ENCODE measurements at places on chromosomes 5 and 9.

DNA sequence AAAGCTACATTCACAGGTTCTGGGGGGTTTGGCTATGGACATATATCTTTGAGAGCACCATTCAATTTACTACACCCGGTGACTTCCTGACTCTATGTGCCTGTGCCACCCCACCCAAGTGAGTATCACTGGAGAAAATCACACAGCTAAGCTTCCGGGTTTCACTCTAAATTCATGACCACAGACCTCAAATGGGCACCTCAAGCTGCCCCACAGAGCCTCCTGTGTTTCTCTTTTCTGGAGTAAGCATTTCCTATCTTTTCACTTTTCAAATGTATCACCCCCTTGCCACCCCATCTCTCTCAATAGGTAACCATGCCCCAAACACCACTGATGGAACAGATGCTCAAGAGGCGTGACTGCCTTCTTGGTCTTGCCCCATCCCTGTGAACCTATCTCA lies 49.2 kb upstream of the NEK6 start:
- no peak for DNase-seq

GRCh38 chr5:80070338-80071056 lies 35.3 kb downstream of the THBS4 start:
- no peak for DNase-seq

- DNase-seq: no peak
These were observed 46.6 kb downstream of the OSMR start for GRCh38 chr5:38892363-38892762.

DNA sequence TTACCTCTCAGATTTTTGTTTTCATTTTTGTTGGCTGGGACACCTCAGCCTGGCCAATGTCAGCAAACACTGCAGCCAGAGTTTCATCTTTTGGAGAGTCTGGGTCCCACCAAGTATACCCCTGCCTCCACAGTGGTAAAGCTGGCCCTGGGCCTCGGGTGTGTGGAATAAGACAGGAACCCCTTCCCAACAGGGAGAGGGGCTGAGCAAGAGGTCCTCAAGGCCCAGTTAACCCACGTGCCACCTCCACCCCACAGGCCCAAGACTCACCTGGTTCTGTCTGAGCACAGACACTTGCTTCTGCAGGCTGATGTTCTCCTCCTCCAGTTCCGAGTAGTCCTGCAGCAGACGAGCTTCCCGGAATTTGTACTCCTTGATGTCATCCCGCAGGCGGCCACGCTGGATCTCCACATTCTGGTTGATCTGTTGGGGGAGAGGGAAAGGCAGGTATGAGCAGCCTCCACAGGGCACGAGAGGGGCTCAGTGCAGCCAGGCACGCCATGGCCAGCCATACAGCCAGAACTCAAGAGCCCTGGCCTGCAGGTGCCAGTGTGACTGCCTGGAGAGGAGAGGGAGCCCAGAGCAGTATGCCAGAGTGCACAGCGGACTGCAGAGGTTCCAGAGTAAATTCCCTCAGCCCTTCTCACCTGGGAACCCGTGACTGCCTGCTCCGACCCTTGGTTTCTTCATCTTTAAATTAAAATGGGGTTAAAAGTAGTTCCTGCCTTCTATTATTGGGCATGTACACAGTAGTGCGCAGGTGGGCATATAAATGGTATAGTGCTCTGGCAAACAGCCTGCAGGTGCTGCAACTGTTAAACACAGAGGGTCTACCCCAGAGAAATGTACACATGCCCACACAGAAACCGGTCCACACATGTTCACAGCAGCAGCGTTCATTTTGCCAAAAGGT lies 42.0 kb downstream of the BICD2 start:
- DNase-seq: no peak

DNA sequence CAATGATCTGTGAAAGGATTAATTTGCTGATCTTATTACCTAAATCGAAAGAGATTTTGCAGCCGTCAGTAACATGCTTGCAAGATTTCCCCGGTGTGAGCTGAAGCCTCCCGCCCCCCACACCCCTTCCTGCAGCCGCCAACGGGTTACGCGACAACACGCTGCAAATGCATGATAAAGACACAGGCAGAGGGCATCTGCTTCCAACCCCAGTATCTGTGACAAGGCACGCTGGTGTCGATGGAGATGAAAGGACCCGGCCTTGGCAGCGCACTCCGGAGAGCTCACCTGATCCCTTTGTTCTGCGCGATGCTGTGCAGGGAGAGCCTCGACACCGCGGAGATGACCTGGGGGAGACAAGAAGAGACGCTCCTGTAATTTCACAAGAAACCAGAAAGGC lies 122.9 kb upstream of the SARDH start:
- no peak for DNase-seq

- DNase-seq: no peak
These were observed 92.2 kb upstream of the ADAMTS2 start for GRCh38 chr5:179437341-179438001.

DNA sequence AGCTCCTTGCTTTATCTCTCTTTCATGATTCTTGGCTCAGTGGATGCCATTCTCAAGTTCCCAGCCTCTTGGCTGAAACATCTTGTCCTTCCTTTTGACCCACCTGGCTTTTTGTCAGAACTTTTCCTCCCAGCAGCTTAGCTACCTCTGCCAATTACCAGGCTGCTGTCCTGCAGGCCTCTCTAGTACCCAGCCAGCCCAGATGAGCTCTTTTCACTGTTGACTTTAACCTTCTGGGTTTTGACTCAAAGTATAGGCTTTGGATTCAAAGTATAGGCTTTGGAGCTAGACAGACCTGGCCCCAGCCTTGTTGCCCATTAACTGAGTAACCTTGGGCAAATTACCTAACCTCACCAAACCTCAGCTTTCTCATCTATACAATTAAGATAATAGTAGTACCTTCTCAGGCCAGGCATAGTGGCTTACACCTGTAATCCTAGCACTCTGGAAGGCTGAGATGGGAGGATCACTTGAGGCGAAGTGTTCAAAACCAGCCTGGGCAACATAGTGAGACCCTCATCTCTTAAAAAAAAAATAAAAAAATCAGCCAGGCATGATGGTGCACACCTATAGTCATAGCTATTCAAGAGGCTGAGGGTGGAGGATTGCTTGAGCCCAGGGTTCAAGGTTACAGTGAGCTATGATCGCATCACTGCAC lies 6.6 kb upstream of the TMEFF1 start:
- no peak for DNase-seq

DNA sequence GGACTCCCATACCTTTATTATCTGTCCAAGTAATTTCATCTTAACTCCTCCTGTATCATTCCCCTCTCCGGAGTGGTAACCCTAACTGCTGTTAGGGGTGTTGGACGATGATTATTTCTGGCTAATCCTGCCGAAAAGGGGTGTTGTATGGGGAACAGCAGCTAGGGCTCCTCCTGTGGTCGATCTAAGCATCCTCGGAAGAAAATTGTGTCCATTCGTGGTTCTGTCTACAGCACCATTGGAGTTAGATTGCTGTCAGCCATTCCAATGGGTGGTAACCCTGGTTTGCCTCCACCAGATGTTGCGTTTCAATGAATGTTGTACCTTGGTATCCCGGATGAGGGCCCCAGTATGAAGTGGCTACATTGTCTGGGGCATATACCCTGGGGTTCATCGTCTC lies 35.6 kb upstream of the LMNB1 start:
- no peak for DNase-seq

GRCh38 chr5:145673786-145674185 lies 161.4 kb downstream of the PRELID2 start:
- no peak for DNase-seq

- no peak for DNase-seq
These were observed 64.2 kb downstream of the MRPL36 start for GRCh38 chr5:1735320-1735970.

DNA sequence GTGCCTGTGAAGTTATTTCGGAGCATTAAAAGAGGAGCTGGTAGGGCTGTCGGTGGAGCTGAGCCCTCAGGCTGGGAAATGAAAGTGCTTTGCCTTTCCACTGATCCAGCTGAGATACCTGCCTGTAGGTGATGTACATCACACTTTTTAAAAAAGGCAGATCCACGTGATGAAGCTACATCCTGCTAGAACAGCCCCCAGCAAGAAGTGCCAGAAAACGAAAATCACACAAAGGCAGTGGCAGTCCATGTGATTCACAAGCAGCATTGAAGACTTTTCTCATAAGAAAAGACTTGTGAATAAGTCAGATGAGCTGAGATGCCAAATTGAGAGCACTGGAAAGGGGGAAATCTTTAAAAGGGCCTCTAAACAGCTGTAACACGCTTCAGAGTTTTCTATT lies 765.1 kb downstream of the PTPRD start:
- no peak for DNase-seq

- no peak for DNase-seq
These were observed 566.4 kb downstream of the DNAH5 start for GRCh38 chr5:13378091-13378490.

DNA sequence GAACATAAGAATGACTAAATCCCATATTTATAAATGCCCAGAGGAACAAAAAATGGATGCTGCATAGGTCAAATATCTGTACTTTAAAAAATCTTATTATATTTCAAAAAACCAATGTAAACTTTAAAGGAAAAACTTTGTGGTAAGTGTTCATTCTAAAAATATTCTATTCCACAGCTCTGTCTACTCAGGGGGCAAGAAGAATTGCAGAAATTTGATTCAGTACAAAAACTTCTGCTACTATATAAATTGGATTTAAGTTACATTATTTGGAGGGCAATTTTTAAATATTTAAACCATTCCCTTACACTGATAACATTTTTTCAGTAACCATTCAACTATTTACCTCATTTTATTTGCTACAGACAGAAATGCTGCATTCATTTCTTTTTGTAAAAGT lies 32.1 kb downstream of the NFIB start:
- no peak for DNase-seq

DNA sequence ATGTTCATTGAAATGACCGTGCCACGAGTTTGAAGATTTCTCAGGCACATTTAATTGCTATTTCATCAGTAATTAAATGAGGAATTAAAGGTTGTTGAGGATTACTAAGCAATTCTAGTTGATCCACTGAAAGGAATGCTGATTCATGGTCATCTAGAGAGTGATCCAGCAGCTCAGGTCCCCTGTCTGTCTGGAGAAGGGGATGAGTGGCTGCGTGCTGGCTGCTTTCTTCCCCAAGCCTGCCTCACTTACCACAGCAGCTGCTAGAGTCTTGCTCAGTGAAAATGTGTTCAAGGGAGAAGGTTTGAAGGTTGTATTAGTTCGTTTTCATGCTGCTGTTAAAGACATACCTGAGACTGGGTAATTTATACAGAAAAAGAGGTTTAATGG lies 7.8 kb upstream of the TGFBI start:
- DNase-seq: no peak

GRCh38 chr5:72154076-72154756 lies 46.9 kb downstream of the MAP1B start:
- no peak for DNase-seq

DNA sequence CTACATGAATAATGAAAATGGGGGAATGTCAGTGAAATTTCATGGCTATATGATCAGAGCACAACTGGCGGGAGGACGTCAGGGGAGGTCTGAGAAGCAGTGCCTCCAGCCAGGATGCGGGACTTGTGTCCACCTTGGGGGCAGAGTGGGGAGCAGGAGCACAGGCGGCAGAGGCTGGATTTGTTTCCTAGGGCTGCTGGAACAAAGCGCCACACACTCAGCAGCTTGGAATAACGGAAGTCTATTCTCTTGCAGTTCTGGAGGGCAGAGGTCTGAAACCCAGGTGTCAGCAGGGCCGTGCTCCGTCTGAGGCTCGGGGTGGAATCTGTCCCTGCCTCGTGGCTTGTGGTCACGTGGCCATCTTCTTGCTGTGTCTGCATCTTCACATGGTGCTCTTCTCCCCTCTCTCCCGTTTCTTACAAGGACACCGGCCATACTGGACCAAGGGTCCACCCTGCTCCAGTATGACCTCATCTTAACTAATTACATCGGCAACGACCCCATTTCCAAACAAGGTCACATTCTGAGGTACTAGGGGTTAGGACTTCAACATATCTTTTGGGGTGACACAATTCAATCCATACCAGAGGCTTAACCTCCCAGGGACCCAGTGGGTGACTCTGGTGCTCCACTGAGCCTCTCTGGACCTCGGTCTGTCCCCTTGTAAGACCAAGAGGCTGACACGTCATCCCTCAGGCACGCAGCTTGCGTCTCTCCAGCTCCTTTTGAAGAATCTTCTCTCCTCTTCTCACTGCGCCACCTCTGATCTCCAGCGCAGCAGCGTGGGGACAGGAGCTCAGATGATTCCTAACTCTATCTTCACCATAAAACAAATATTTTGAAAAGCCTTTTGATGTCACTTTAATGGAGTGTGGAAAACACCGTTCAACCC lies 202.5 kb downstream of the CDK5RAP2 start:
- no peak for DNase-seq
